ENCODE measurements at places on chromosomes 11 and 22.

DNA sequence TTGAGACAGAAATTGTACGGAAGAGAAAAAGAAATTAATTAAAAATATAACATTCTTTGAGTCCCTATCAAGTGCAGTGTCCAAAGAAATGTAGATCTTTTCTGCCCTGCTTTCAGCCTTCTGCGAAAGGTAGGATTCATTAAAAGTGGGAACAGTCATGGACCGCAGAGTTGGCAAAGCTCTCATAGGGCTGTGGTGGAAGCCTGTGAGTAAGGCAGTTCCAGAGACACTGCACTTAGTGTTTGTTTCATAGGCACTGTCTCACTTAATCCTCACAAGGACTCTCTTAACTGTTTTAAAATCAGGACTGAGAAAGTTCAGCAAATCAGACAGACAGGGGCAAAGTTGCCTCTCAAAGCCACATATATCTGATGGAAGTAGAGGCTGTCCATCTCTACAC is 5.5 kb downstream of the MRGPRX2 start:
- no peak for DNase-seq

DNA sequence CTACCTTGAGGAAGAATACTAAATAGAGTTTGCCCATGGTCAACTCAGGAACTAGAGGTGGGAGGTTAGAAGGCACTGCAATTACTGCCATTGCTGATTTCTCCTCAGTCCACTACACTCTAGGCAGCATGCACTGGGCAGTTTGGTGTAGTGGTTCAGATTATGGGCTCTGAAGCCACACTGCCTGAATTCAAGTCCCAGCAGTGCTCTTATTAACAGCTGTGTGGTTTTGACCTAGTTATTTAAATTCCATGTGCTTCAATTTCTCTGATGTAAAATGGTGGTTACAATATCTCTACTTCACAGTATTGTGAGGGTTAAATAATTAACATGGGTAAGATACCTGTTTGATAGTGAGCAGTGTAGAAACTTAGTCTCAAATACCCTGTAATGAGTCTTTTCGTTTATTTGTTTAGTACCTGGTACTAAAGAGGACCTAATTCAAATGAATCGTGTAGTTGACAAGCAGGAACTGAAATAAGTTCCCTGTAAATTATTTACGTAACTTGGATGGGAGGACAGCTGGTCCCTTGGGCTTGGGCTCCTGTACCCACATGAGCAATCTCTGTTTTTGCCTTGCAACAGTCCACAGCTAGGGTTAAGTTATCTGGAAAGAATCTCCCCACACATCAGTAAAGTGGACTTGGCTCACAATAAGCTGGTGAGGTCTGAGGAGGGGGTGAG is 17.8 kb downstream of the PRR5L start:
- DNase-seq = no peak

GRCh38 chr22:47295226-47295901 is 532.9 kb downstream of the TBC1D22A start:
- no peak for DNase-seq

- DNase-seq = no peak
Observed at GRCh38 chr11:22193348-22194051, 615 bp downstream of the ANO5 start.

- DNase-seq = no peak
Observed at GRCh38 chr11:133921026-133921425, 35.7 kb downstream of the IGSF9B start.

DNA sequence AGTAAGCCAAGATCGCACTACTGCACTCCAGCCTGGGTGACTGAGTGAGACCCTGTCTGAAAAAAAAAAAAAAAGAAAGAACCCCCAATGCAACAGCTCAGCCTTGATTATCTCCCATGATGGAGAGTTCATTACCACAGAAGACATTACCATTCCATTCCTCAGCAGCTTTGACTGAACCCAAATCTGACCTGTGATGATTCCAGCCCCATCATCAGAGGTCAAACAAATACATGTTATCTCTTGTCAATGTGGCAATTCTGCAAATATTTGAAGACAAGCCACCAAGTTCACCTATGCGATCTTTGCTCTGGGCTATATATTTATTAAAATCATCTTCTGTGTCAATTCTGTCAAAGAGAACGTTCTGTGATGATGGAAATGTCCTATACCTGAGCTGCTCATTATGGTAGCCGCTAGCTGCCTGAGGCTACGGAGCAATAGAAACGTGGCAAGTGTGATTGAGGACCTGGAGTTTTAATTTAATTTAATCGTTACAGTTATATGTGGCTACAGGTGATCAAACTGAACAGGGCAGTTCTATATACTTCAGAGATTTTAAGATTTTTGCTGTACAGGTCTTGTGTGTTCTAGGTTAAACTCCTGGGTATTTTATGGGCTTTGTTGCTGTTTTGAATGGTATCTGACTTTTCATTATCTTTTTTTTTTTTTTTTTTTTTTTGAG is 7.9 kb downstream of the SEC14L4 start:
- DNase-seq = no peak

GRCh38 chr11:76047766-76048165 is 158.5 kb downstream of the WNT11 start:
- DNase-seq = no peak

- no peak for DNase-seq
Observed at GRCh38 chr22:30040499-30041260, 39.6 kb upstream of the HORMAD2 start.

GRCh38 chr22:29071261-29072045 is 1.4 kb upstream of the KREMEN1 start:
- DNase-seq = no peak

DNA sequence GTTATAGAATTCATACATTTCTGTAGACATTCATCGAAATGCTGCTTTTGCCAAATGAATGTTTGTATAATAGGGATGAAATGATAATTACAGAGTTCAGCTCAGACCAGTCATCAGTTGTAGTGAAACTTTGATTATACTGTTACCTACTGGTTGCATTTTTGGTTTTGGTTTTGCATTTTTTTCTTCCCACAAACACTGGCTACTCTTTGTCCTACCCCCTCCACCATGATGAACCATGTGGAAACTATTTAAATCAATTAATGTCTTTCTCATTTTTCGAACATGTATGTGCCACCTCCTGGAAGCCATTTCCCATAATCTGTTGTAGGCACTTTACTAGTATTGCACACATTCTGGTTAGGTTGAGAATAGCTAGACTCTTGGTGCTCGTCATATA is 75.3 kb upstream of the MTNR1B start:
- DNase-seq = no peak

DNA sequence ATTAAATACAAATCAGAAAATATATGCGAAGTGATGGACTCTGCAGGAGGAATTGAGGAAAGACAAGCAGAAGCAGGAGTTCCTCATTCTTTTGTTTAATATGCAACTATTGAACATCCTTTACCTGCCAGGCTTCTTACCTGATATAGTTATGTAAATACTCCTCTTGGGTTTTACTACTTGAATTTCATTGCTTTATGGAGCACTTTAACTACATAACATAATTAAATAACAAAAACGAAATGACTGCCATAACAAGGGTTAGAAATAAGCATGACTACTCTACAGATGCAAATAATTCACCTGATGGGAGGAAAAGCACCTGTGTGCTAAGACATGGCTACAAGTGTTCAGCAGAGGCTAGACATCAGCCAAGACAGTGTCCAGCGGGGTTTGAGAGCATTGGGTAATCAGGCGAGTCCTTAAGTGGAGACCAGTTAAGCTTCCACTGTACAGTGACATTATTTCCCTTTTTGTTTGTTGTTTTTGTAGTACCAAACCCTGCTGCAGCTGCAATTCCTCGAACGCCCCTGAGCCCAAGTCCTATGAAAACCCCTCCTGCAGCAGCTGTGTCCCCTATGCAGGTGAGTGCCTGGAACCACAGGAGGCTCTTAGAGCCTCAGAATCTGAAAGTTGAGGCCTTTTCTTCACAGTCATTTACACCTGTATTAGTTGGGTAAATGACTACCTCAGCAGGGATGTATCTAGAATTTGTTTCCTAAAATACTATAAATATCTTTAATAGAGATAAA is 67.4 kb downstream of the SPECC1L start:
- no peak for DNase-seq

GRCh38 chr11:102757823-102758549 is 22.4 kb downstream of the MMP10 start:
- no peak for DNase-seq

- no peak for DNase-seq
Observed at GRCh38 chr11:9752091-9752490, 88.2 kb downstream of the SWAP70 start.

- no peak for DNase-seq
Observed at GRCh38 chr11:44446996-44447771, 118.3 kb upstream of the CD82 start.

- no peak for DNase-seq
Observed at GRCh38 chr11:25766332-25767015, 565.5 kb upstream of the ANO3 start.

DNA sequence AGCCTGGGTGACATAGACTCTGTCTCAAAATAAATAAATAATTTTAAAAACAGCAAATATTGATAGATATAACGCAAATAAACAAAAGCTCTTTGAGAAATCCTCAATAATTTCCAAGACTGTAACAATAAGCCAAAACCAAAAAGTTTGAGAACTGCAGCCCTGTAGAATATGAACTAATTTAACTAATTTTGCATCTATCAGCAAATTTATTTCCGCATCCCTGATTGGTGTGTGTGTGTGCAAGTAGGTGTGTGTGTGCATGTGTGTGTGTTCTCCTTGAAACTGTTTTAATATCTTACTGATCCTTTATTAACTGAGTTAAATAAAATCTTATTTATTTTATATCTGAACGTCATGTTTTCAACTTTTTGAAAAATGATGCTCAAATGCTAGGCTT is 67.0 kb upstream of the ISX start:
- no peak for DNase-seq

DNA sequence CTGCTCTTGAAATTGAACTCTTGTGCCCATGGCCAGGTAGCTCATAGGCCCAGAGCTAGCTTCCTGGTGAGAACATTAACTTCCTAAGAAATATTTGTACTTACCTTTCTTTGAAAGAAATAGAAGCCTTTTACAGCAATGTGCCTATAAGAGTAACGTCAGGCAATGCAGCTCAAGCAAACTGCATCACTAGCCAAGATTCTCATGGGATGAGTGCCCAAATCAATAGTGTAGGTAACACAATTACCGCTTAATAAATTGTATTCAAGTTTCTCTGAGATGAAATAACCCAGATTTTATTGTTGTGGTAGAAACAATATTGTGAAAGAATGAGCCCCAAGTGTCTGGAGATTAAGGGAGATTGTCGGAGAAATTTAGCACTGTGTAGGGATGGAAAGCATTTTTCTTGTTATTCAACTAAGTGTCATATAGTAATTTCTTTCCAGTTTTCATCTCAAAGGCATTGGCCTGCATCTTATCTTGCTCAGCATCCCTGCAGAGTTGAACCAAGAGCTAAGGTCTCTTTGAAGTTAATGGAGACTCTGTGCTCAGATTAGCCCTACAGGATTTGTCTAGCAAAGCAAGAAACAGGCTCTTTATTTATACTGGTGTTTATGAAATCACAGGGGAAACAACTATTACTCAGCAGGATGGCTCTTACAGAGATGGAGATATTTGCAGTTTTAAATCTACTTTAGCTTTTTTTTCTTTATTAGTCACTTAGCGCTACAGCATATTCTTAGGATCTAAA is 321.0 kb upstream of the PDGFD start:
- DNase-seq = no peak

- DNase-seq = no peak
Observed at GRCh38 chr22:35467681-35468434, 67.9 kb downstream of the MCM5 start.

DNA sequence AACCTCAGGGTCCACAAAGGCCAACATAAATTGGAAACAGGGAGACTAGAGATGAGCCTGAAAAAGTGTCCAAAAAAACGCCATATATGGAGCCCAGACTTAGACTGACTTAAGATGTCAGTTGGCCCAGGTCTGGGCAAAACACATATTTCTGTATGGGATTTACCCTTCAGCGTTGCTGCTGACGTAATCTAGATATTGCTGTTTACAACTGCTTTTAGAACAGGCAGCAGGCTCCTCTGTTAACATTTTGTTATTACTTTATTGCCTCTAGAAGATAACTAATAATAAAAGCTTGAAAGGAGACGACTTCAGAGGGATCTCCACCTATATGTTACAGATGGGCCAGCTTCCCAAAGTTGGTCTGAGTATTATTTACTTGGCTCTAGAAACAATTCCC is 8.7 kb downstream of the ME3 start:
- no peak for DNase-seq

- no peak for DNase-seq
Observed at GRCh38 chr11:45243967-45244366, 42.2 kb downstream of the SYT13 start.

- DNase-seq = no peak
Observed at GRCh38 chr11:104625246-104625645, 273.0 kb downstream of the CASP12 start.

DNA sequence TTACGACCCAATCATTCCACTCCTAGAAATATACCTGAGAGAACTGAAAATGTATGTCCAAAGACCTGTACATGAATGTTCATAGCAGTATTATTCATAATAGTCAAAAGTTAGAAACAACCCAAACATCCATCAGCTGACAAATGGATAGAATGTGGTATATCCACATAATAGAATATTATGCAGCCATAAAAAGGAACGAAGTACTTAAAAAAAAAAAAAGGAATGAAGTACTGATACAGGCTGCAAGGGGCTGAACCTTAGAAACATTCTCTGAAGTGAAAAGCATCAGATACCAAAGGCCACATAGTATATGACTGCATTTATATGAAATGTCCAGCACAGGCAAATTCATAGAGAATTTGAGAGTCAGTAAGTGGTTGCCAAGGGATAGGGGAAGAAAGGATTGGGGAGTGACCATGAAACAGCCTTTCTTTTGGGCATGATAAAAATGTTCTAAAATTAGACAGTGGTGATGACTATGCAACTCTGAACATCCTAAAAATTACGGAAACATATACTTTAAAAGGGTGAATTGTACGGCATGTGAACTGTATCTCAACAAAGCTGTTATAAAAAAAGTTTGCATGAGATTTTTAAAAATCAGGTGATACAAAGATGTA is 1.8 kb downstream of the TPST2 start:
- no peak for DNase-seq

DNA sequence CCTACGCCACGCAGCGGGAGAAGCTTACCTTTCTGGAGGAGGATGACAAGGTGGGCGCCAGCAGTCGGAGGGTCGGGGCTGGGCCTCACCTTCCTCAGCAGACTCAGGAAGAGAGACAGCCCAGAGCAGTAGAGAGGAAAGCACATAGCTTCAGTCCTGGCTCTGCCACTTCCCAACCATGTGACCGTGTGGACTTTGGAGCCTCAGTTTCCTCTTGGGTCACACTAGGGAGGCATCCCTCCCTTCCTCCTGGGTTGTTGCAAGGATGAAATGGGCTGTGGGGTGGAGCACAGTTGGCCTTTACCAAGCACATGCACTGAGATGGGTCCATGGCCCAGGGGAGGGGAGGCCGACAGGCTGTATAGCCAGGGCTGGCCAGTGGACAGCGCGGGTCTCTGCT is 12.9 kb downstream of the DPP3 start:
- DNase-seq = no peak

DNA sequence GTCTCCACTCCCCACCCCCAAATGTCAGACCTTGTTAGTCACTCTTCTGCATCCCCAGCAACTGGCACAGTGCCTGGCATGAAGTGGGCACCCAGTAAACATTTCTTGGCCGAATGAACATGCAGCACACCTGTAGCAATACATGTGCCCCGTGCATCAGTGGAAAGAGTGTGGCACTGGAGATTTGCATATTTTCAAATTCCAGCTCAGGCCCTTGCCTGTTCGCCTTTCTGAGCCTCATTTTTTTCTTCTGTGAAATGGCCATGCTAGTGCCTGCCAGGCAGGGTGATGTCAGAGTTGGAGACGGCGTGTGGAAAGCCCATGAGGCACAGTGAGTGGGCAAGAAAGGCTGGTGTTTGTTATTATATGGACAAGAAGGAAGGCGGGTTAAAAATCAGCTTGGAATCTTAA is 38.7 kb downstream of the CD82 start:
- DNase-seq = no peak

All from BJ (cell line).